ENCODE measurements at places on chromosomes 5 and 9.
A peak's percentile ranks its signal among the peaks of the same experiment; 100 is the strongest.

- no peak for DNase-seq
These were observed 1.5 kb downstream of the TNFAIP8 start for GRCh38 chr5:119357270-119357669.

GRCh38 chr5:10678244-10678643, 82.8 kb downstream of the DAP start:
- no peak for DNase-seq

- DNase-seq, result no peak
These were observed 317.0 kb upstream of the RPS23 start for GRCh38 chr5:82595113-82595512.

- DNase-seq, result peak; percentile 72
These were observed 192.2 kb downstream of the C9orf152 start for GRCh38 chr9:110015759-110016158.

GRCh38 chr9:15529566-15530324, 19.0 kb upstream of the PSIP1 start:
- no peak for DNase-seq

GRCh38 chr5:34043099-34043876, at the start of gene C1QTNF3:
Gene C1QTNF3 (minus strand): TSS chr5:34043213. CDS start chr5:34043125, 88 bp downstream.
- DNase-seq, result no peak

GRCh38 chr5:130550562-130550928, 614.5 kb downstream of the HINT1 start:
- no peak for DNase-seq

DNA sequence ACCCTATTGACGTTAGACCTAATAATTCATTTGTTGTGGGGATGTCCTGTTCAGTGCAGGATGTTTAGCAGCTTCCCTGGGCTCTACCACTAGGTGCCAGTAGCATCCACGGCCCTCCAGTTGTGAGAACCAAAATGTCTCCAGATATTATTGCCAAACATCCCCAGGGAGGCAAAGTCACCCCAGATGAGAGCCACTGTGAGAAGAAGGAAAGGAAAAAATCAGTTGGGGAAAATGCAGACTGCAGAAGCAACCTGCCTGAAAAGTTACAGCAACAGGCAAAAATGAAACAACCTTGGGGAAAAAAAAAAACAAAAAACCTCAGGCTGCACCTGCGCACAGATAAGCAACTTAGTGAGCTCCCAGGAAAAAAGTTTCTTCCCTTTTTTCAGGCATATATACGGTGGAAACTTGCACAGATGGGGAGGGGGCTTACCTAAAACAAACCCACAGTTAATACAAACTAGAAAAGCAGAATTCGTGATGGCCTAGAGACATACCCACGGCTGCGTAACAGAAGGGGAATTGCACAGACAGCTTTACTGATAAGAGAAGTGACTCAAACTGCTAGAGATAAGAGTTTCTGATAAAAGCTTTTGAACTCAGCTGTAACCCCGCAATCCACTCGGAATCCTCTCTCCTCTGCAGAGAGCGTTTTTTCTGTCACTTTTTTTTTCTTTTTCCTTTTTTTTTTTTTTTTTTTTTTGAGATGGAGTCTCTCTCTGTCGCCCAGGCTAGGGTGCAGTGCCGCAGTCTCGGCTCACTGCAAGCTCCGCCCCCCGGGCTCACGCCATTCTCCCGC, 29.8 kb upstream of the FBP1 start:
- DNase-seq, result peak; percentile 88

- no peak for DNase-seq
These were observed 198.1 kb downstream of the NPR3 start for GRCh38 chr5:32909207-32909606.

GRCh38 chr5:134026521-134027287, 21.9 kb upstream of the VDAC1 start:
- DNase-seq, result peak; percentile 68

DNA sequence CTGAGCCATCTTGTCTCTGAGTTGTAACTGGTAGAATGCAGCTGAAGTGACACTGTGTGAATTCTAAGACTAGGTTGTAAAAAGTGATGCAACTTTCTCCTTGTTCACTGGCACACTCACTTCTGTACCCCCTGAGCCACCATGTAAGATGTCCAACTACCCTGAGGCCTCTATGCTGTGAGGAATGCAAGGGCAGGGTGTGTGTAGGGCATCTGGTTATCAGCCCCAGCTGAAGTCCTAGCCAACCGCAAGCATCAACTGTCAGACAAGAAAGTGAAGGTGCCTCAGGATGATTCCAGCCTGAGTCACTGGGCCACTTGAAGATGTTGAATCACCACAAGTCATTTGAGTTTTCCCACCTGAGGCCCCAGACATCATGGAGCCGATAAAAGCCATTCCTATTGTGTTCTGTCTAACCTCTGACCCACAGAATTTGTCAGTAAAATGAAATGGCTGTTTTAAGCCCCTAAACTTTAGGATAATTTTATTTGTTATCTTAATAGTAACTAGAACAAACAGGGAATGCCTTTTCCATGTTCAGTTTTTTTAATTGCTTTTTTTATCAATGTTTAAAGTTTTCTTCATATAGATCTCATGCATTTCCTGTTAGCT, 18.7 kb upstream of the RHOBTB3 start:
- no peak for DNase-seq

- no peak for DNase-seq
These were observed 15.6 kb downstream of the NIM1K start for GRCh38 chr5:43207601-43208000.

- peak; percentile 4 for DNase-seq
These were observed 121.5 kb downstream of the CAMK4 start for GRCh38 chr5:111345731-111346130.

DNA sequence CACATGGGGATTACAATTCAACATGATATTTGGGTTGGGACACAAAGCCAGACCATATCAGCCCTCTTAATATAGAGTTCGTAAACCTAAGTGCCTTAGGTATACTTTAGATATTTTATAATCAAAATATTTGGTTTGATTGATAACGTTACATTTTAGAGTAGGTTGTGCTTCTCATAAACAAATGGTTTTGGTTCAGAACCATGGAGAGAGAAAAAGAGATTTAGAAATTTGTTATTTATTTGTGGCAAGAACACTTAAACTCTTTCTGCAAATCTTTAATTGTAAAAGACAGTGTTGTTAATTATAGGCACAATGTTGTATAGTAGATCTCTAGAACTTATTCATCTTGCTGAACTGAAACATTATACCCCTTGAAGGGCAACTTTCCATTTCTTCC, 298.8 kb downstream of the TENT4A start:
- DNase-seq, result no peak

GRCh38 chr5:177276886-177277285, 26.6 kb downstream of the RAB24 start:
- no peak for DNase-seq

DNA sequence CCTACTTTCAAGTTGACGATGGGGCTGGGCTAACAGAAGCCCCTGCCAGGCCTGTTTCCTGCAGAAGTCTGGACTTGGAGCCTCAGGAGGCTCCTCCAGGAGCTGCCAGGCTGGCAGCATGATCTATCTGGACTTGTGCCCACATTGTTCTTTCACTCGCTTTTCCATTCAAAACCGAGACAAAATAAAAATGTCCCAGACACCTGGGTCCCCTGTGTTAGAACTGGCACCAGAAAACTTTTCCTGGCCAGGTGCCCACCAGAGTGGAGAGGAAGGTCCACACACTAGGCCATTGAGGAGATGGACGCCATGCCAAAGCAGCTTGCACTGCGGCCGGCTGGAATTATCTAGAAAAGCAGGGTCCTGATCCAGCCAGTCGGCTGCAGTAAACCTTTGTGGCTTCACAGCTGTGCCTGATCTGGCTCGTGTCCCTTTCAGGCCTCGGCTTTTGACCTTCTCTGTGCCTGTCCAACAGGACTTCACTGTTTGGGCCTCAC, 78.2 kb downstream of the GCNT1 start:
- DNase-seq, result no peak

DNA sequence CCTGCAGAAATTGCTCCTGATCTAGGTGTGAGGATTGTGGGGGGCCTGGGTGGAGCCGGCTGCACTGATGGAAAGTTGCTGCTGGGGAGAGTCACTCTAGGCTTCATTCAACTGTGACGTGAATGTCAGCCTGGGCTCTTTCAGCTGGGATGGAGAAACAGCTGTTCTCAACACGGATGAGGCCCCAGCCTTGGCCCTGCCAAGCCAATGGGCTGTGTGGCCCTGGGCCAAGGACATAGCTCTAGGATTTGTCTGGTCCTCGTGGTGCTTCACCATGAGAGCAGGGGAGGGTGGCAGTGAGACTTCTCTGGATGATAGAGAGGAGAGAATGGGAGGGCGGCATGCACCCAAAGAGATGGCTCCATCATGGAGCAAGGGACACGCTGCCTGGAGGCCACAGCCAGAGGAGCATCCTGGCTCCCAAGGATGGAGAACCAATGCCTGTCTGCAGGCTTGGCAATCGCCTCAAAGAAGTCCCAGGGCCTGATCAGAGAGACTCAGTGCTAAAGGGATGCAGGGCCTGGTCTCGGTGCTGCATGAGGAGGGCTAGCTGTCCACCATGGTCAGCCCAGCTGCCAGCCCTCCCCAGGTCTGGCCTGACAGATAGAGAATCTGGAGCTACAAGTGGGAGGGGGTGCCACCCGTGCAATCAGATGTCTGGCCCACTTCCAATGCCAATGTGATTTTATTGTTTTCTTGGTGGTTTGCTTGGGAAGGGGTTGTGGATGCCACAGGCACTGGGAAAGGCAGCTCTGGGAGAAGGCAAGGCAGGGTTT, 141.0 kb downstream of the GADD45G start:
- DNase-seq, result peak; percentile 15

DNA sequence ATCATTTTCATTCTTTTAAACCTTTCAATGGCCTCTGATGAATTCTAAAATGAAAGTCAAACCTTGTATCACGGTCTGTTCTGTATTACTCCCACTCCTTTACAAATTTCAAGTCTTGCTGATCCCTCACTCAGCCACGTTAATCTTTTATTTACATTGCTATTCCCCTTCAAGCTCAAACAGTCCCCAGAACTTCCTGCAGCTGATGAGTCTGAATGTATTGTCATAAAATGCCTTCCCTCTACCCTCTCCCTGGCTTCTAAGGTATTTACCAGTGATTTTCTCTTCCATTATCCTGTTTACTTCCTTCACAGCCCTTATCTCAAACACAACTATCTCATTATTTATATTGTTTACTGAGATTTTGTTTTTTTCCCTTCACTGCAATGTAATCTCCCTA, 562.3 kb upstream of the C9orf72 start:
- no peak for DNase-seq

DNA sequence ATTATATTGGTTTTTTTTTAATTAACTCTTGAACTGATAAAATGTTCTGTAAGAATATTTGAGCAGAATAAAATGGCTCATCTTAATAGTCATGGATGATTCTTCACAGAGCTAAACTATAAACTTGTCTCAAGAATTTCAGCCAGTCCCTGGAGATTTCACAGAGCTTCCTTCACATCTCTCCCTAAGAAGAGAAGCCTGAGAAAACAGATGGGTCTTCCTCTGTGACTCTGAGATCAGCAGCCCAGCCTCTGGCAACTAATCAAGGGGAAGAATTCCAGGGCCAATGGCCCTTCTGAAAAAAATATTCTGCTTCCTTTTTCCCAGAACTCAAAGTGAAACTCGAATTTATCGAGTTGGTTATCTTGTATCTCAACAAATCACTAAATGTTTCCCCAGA, 122.2 kb upstream of the ITGA1 start:
- no peak for DNase-seq

Data from NCI-H2171 treated with DMSO at 0.1 percent for 48 hours (cell line).